ENCODE measurements at places on chromosomes 7 and 10. TPM values are rescaled to one million over a fixed set of nuclear protein-coding genes. Genes with fewer than 3 reads are reported as not detected.

- H3K36me3 ChIP-seq = no peaks in the 10 kb centered on the region
- DNase-seq = no peak
- H3K27ac ChIP-seq = no peak overlapping the region
- H3K4me1 ChIP-seq = no peaks in the 10 kb centered on the region
- no peak overlapping the region for H3K4me3 ChIP-seq
Observed at GRCh38 chr7:150444674-150445365, 5.6 kb upstream of the GIMAP8 start.

DNA sequence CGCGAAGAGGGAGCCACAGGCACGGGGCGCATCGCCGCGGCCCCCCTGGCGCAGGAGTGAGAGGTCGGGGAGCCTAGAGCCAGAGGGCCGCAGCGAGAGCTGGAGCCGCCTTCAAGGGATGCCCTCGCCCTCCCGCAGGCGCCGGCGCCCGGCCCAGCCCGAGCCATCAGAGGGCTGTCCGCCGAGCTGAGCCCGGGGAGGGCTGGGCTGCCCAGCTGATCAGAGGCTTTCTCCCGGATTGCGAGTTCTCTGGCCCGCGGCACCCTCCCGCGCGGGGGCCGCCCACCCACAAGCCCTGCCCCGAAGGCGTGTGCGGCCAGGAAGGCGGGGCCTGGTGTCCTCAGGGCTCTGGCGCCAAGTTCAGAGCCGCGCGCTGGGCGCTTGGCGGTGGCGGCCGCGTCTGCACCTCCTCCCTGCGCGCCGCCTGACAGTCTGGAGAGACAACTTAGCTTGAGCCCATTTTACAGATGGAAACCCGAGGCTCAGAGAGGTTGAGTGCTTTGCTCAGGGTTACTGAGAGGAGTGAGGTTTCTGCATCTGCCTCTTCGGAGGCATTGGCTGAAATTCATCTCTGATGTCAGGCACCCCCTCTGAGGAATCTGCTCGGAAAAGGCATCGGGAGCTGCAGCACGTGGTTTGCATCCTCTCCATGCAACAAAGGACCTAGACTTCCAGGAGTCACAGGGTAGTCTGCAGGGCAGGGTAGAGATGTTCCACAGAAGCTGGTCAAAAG is 3.8 kb upstream of the ANTXRL start:
- no peaks in the 10 kb centered on the region for H3K27me3 ChIP-seq
- peak; percentile 80 for DNase-seq
- H3K4me1 ChIP-seq = no peaks in the 10 kb centered on the region
- peak overlapping the region; percentile 39 for H3K4me3 ChIP-seq
- no peaks in the 10 kb centered on the region for H3K36me3 ChIP-seq

The NUDCD3 gene
- total RNA-seq = 55.9 TPM

- H3K27me3 ChIP-seq = no peaks in the 10 kb centered on the region
- H3K27ac ChIP-seq = no peak overlapping the region
- peaks cover 10% of the 10 kb centered on the region for H3K36me3 ChIP-seq
- no peaks in the 10 kb centered on the region for H3K4me1 ChIP-seq
- no peak for DNase-seq
Observed at GRCh38 chr7:99563650-99564049, 5.2 kb downstream of the ZNF655 start.

DNA sequence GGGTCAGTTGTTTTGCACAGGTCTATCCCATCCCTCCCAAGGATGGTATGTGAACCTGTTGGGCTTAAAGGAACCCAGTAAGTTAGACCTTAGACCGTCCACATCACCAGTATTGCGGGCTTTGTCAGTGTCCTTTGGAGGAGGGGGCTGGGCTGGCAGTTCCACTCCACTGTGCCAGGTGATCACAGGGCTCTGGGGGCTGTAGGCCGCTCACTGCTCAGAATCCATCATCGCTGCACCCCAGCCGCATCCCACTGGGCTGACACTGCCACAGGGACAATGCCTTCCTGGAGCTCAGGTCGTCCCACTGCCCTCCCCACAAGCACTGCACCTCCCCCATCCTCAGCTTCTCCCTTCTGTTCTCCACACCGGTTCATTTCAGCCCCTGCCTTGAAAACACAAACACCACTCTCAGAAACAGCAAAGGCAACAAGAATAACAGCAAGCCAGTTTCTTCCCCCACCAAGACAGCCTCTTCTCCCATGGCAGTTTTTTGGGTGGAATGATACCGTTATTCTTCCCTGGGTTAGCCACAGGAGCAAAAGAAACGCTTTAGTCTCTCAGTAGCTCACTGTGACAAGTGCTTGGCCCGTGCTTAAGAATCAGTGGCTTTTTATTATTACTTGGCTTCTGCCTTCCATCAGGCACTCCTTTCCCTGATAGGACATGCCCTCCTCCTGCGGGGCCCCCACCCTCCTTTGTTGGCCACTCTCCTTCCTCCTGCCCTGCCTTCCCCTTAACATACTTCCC is 111.2 kb downstream of the GRK5 start:
- no peaks in the 10 kb centered on the region for H3K27me3 ChIP-seq
- no peak overlapping the region for H3K27ac ChIP-seq
- DNase-seq = no peak
- H3K36me3 ChIP-seq = no peaks in the 10 kb centered on the region

- H3K4me1 ChIP-seq = no peaks in the 10 kb centered on the region
- H3K27me3 ChIP-seq = no peaks in the 10 kb centered on the region
- no peak overlapping the region for H3K27ac ChIP-seq
- no peak for DNase-seq
Observed at GRCh38 chr7:6316226-6316625, 43.8 kb upstream of the CYTH3 start.

The PAOX gene
- total RNA-seq = 17.5 TPM

DNA sequence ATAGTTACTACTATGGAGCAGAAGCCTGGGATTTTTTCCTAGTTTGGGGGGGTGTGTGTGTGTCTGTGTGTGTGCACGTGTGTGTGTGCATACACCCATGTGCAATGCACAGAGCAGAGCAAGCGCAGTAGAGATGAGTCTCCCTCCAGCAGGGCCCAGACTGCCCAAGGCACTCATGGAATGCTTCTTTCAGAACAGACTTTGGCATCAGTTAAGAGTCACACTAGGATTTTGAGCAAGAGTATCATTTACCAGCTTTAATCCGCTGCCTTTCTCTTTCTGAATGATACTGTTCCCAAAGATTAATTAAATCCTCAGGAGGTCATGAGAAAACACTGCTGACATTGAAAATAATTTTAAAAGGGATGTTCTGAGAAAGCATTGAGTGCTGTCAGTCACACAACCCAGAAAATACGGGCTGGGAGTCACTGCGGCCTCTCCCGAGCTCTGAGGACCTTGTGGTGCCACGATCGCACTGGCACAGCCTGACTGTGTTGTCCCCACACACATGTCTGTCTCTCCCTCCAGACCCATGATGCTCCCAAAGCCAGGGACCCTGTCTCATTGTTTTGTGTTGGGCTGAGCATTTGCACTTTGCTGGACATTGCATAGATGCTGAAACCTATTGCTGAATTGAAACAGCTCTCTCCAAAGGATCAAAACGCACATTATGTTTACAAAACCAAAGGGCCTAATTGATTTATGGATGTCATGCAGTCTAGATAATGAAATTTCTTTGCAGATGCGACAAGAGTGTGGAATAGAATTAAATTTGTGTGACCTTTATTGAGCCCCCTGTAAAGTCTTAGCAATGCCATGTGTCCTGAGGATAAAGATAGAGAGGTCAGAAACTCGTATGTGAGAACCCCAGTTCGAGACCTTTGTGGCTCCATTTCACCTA is 54.7 kb upstream of the FIGNL1 start:
- no peaks in the 10 kb centered on the region for H3K27me3 ChIP-seq
- no peaks in the 10 kb centered on the region for H3K36me3 ChIP-seq
- no peak for DNase-seq

The COL28A1 gene
- 6.2 TPM for total RNA-seq

GRCh38 chr10:78035437-78035836 is 1.8 kb downstream of the RPS24 start:
- no peak for DNase-seq
- H3K27ac ChIP-seq = peak overlapping the region; percentile 72
- H3K4me3 ChIP-seq = no peak overlapping the region
- H3K27me3 ChIP-seq = no peaks in the 10 kb centered on the region
- no peaks in the 10 kb centered on the region for H3K36me3 ChIP-seq

- H3K4me1 ChIP-seq = no peaks in the 10 kb centered on the region
- H3K36me3 ChIP-seq = no peaks in the 10 kb centered on the region
- no peaks in the 10 kb centered on the region for H3K27me3 ChIP-seq
- DNase-seq = no peak
- H3K27ac ChIP-seq = no peak overlapping the region
Observed at GRCh38 chr7:136312592-136312991, 335.4 kb upstream of the MTPN start.

The CCDC172 gene
- total RNA-seq = 47.1 TPM

DNA sequence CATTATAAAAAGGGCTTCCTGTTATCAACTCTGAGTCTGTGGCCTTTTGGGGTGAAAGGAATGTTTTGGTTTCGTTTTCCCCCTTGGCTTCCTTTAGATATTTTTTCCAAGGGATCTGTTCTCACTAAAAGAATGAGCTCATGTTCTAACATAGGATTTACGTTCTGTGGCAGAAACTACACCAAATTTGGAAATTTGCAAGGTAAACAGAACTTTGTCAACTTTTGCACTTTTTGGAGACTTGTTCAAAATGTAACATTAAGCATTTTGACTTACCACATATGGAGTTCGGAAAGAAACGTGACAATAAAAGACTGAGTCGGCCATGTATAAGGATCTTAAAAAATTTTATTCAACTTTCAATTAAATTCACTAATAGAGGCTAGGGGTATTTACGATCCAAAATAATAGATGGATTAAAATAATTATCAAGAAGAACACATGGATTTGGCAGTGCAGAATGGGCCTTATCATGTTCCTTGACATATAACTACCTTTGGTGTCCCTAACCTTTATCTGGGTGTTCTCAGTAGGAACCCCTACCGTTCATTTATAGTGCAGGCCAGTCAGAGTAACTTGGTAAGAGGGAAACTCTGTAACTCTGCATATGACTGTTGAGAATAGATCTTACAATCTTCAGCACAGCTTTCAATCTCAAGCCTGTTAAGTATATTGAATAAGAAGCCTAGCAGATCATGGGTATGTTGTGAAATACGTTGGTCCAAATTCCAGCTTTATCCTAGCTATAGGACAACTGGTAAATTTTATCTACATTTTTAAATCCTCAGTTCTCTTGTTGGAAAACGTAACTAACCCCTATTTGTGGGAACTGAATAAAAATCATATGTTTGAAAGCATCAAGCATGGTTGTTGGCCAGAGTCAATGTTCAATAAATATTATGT is 11.8 kb downstream of the CPED1 start:
- no peaks in the 10 kb centered on the region for H3K36me3 ChIP-seq
- H3K4me1 ChIP-seq = no peaks in the 10 kb centered on the region
- DNase-seq = no peak
- no peaks in the 10 kb centered on the region for H3K27me3 ChIP-seq
- no peak overlapping the region for H3K27ac ChIP-seq

The DNAJC12 gene
- 6.4 TPM for total RNA-seq

The MRLN gene
- total RNA-seq = not detected

The COL13A1 gene
- total RNA-seq = 2.1 TPM

GRCh38 chr7:116122972-116123595 is 87.3 kb upstream of the TES start:
- no peak overlapping the region for H3K4me3 ChIP-seq
- no peaks in the 10 kb centered on the region for H3K4me1 ChIP-seq
- H3K27ac ChIP-seq = no peak overlapping the region
- no peaks in the 10 kb centered on the region for H3K36me3 ChIP-seq

The FOXI2 gene
- not detected for total RNA-seq

- no peak overlapping the region for H3K4me3 ChIP-seq
- no peak overlapping the region for H3K27ac ChIP-seq
- DNase-seq = no peak
- no peaks in the 10 kb centered on the region for H3K36me3 ChIP-seq
- no peaks in the 10 kb centered on the region for H3K27me3 ChIP-seq
Observed at GRCh38 chr10:49758249-49758930, 3.7 kb downstream of the OGDHL start.

GRCh38 chr10:122115874-122116273 is 126.9 kb downstream of the TACC2 start:
- H3K27me3 ChIP-seq = no peaks in the 10 kb centered on the region
- peak overlapping the region; percentile 99 for H3K27ac ChIP-seq
- no peak for DNase-seq
- H3K4me3 ChIP-seq = no peak overlapping the region
- peaks cover 3% of the 10 kb centered on the region for H3K4me1 ChIP-seq

The PARD3 gene
- total RNA-seq = 61.9 TPM

- no peaks in the 10 kb centered on the region for H3K4me1 ChIP-seq
- H3K27me3 ChIP-seq = no peaks in the 10 kb centered on the region
- no peak for DNase-seq
- no peak overlapping the region for H3K4me3 ChIP-seq
- H3K27ac ChIP-seq = no peak overlapping the region
- no peaks in the 10 kb centered on the region for H3K36me3 ChIP-seq
Observed at GRCh38 chr10:84469470-84469869, 141.1 kb downstream of the CCSER2 start.

DNA sequence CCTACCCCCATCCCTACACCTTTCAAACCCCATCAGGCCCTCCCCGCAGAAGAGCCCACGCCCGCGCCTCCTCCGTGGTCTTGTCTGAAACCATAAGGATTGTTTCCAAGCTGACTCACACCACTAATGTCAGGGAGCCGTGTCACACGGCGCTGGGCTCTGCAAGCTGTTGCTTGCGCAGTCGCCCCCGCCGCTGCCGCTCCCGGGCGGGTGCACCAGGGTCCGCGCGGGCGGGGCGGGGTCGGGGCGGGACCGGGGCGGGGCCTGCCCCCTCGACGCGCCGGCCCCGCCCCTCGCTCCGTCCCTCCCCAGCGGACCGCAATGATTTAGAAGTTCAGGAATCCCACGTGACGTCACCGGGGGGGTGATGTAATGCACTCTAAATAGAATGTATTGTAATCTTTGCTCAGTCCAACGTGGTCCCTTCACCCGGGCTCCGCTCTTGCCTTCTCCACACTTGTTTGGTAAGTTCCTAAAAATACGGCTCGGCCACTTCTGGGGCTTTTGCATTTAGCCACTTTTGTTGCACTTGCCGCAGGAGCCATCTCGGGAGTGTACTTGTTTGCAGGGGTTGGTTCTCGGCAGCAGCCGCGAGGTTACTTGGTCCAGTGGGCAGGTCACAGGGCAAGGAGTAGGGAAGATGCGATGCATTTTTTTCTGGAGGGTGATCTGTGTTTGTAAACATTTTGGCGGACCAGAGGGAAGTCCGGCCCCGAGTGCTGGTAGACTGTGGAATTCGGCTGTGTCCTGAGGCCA is 3.2 kb upstream of the CREB5 start:
- DNase-seq = peak; percentile 80
- H3K27me3 ChIP-seq = no peaks in the 10 kb centered on the region
- H3K4me1 ChIP-seq = no peaks in the 10 kb centered on the region

- H3K27me3 ChIP-seq = peaks cover 58% of the 10 kb centered on the region
- H3K27ac ChIP-seq = no peak overlapping the region
- H3K36me3 ChIP-seq = no peaks in the 10 kb centered on the region
- no peak overlapping the region for H3K4me3 ChIP-seq
- DNase-seq = no peak
- no peaks in the 10 kb centered on the region for H3K4me1 ChIP-seq
Observed at GRCh38 chr10:99520847-99521764, 11.6 kb upstream of the NKX2-3 start.

- H3K27me3 ChIP-seq = no peaks in the 10 kb centered on the region
- no peak overlapping the region for H3K4me3 ChIP-seq
- H3K36me3 ChIP-seq = no peaks in the 10 kb centered on the region
- no peak overlapping the region for H3K27ac ChIP-seq
- peaks cover 28% of the 10 kb centered on the region for H3K4me1 ChIP-seq
- no peak for DNase-seq
Observed at GRCh38 chr10:110841767-110842267, 29.9 kb upstream of the PDCD4 start.

Data from prostate gland (tissue), 2 donors.